ENCODE measurements at places on chromosomes 7 and 10. TPM values are rescaled to one million over a fixed set of nuclear protein-coding genes. Genes with fewer than 3 reads are reported as not detected.

- no peak for DNase-seq
Observed at GRCh38 chr7:22859641-22860290, 37.1 kb upstream of the TOMM7 start.

The SORCS1 gene
- total RNA-seq = 0.36 TPM

DNA sequence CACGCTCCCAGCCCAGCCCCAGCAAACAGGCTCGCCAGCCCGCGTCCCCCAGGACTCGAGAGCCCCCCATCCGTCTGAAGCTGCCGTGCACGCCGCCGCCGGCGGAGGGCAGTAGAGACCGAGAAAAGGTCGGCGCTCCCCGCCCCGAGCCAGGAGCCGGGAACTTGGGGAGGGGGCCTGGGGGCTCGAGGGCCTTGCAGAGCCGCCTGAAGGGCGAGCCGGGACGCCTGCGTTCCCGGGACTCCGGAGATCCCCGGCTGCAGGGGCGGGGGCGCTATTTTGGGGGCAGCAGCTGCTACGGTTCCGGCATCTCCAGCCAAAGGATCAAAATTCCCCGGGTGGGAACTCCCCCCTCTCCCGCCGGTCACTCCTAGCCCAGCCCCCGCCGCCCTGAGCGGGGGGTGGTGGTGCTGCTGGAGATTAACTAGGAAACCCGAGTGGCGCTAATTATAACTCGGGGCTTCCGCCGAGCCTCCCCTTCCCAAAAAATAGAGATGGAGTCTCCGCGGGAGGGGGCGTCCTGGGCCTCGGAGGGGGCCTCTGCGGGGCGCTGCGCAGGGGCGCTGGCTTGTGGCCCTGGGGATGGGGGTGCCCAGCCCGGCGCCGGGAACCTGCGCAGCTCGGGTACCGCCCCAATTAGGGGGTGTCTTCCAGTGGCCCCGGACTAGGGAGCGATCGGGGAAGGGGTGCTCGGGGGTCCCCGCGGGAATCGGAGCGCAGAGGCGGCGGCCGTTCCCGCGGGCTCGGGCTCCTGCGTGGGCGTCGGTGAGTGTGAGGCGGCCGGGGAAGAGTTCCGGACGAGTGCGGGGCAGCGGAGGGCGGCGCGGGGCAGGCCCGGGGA lies 608 bp downstream of the ACHE start:
- DNase-seq = peak; percentile 64

DNA sequence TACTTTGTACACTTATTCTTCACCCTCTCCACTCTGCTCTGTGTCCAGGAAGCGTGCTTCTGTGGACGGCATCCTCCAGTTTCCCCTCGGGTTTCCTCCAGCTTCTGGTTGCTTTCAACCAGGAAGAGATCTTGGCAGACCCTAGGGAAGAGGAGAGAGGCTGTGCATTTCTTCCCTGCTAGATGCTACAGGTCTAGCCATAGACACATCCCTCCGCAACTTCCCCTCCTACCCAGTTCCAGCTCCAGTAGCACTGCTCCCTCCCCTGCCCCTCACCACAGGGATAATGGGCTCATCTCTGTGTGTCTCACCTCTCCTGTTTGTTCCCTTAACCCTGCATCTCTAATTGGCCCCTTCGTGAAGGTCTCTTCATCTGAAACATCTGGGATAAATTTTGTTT lies 16.3 kb downstream of the TLL2 start:
- no peak for DNase-seq

DNA sequence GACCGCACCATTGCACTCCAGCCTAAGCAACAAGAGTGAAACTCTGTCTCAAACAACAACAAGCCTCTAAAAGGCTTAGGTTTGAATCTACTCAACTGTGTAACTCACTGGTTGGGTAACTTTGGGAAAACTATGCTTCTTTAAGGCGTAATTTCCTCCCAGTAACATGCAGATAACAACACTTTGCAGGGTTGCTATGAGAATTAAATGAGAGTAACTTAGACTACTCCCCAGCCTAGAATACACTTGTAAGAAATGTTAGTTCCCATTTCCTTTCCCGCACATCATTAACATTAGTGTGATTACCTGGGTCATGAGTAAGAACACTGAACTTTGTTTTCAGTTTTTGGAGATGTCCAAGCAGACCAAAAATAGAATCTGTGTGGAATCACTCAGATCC lies 5.4 kb upstream of the MYPN start:
- DNase-seq = no peak
